ENCODE measurements at places on chromosomes 3 and 15. TPM values are rescaled to one million over a fixed set of nuclear protein-coding genes. Genes with fewer than 3 reads are reported as not detected.

Gene CCR3
- total RNA-seq = not detected

Gene RBPMS2
- 213 TPM for total RNA-seq

GRCh38 chr15:32670623-32671022 lies 29.1 kb downstream of the SCG5 start:
- DNase-seq = no peak

- peak; percentile 66 for DNase-seq
These were observed 114.7 kb downstream of the ETFA start for GRCh38 chr15:76196269-76197231.

DNA sequence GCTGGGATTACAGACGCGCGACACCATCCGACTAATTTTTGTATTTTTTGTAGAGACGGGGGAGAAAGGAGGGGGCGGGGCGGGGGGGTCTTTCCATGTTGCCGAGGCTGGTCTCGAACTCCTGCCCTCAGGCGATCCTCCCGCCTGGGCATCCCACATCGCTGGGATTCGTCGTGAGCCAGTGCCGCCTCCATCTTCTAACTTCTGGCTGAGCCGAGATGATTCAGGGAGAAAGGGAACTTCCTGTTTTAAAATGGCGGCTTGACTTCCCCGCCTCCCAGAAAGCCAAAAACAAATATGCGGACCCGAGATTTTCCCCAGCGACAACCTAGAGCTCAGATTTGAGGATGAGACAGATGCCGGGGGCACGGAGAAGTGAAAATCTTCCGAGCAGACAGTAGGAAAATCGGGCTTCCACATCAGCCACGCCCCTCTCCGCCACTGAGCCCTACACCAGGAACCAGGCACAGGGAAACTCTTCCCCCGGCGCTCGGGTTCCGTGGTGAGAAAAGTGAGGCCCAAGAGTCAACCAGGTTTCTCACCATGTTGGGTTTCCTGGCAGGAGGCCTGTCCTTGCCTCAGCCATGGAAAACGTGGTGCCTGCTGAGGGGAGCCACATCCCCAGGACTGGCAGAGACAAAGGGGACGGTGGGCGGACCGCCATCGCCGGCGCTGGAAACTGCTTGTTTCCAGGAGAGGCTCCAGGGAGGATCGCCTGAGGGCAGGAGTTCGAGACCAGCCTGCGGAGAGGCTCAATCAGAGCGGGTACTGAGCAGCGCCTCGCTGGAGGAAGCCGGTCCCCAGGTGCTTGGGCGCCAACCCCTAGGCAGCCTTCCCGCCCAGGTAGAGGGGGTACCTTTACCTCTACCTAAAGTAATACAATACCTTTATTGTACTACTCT lies 18.7 kb downstream of the CHST14 start:
- DNase-seq = no peak

GRCh38 chr3:187265461-187265955 lies 26.0 kb downstream of the MASP1 start:
- no peak for DNase-seq

- no peak for DNase-seq
These were observed 87.6 kb downstream of the P2RY1 start for GRCh38 chr3:152922554-152922953.
